ENCODE measurements at places on chromosomes 2 and 18.

GRCh38 chr2:127584516-127585033, 49.1 kb downstream of the MYO7B start:
- H3K36me3 ChIP-seq: no peaks in the 10 kb centered on the region
- no peaks in the 10 kb centered on the region for H3K27me3 ChIP-seq
- no peaks in the 10 kb centered on the region for H3K4me1 ChIP-seq
- no peak for DNase-seq

DNA sequence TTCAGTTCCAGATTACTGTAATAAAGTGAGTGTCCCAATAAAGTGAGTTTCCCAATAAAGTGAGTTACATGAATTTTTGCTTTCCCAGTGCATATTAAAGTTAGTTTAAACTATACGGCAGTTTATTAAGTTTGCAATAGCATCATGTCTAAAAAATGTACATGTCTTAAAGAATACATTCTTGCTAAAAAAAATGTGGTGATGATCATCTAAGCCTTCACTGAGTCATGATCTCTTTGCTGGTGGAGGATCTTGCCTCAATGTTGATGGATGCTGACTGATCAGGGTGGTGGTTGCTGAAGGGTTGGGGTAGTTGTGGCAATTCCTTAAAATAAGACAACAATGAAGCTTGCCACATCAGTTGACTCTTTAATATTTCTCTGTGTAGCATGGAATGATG, 664.2 kb downstream of the TDRD15 start:
- no peak overlapping the region for H3K27ac ChIP-seq
- H3K4me1 ChIP-seq: no peaks in the 10 kb centered on the region
- no peaks in the 10 kb centered on the region for H3K27me3 ChIP-seq
- no peaks in the 10 kb centered on the region for H3K36me3 ChIP-seq
- DNase-seq: no peak

- H3K4me3 ChIP-seq: no peak overlapping the region
- H3K27me3 ChIP-seq: no peaks in the 10 kb centered on the region
- peaks cover 22% of the 10 kb centered on the region for H3K4me1 ChIP-seq
- H3K27ac ChIP-seq: no peak overlapping the region
- no peak for DNase-seq
Measured at GRCh38 chr2:119253760-119254600, 30.3 kb downstream of the STEAP3 start.

DNA sequence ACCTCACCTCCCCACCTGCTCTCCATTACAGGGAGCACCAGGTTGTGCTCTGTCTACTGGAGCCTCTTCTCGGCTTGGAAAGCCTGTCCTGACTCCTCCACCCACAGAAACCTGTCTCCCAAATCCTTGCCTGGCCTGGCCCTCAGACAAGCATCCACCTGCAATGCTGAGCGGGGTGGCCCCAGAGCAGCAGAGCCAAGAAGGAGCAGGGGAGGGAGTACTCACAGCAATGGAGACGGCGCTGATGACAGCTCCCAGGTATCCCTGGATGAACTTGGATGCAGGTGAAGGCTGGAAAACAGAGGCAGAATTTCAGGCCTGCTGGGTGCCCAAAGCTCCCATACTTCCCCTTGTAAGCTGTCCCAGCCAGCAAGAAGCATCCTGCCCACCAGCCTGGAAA, 72.8 kb downstream of the SFXN5 start:
- H3K4me1 ChIP-seq: peaks cover 26% of the 10 kb centered on the region
- H3K4me3 ChIP-seq: no peak overlapping the region
- no peaks in the 10 kb centered on the region for H3K36me3 ChIP-seq
- DNase-seq: no peak

DNA sequence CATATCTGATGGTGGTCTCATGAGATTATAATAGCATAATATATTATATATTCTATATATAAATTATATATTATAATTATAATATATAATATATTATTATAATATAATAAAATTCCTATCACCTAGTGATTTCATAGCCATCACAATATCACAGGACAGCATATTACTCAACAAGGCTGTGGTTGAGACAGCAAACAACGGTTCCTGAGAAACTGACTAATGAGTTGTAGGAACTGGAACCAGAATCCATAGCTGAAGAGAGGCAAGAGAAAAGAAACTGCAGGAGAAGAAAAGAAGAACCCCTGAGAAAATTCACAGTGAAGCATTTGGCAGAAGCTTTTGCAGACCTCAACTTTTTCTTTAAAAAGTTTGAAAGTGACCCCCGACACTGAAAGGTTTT, 84.0 kb downstream of the BCL2L11 start:
- no peak overlapping the region for H3K4me3 ChIP-seq
- no peak overlapping the region for H3K27ac ChIP-seq
- H3K4me1 ChIP-seq: no peaks in the 10 kb centered on the region
- H3K36me3 ChIP-seq: no peaks in the 10 kb centered on the region
- no peak for DNase-seq
- H3K27me3 ChIP-seq: no peaks in the 10 kb centered on the region

- H3K27me3 ChIP-seq: peaks cover 2% of the 10 kb centered on the region
- no peak for DNase-seq
- H3K4me3 ChIP-seq: no peak overlapping the region
- H3K36me3 ChIP-seq: no peaks in the 10 kb centered on the region
- H3K4me1 ChIP-seq: no peaks in the 10 kb centered on the region
- H3K27ac ChIP-seq: no peak overlapping the region
Measured at GRCh38 chr18:78245451-78245850, 734.2 kb upstream of the SALL3 start.

DNA sequence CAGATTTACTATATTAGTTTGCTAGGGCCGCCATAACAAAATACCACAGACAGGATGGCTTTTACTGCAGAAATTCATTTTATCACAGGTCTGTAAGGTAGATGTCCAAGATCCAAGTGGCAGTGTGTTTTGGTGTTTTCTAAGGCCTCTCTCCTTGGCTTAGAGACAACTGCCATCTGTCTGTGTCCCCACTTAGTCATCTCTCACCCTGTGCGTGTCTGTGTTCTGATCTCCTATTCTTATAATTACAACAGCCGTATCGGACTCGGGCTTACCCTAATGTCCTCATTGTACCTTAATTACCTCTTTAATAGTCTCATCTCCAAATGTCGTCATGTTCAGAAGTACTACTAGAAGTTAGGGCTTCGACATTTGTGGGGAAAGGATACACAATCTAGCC, 362.3 kb upstream of the CDH19 start:
- no peak overlapping the region for H3K27ac ChIP-seq
- no peak for DNase-seq
- no peaks in the 10 kb centered on the region for H3K4me1 ChIP-seq
- H3K36me3 ChIP-seq: no peaks in the 10 kb centered on the region

GRCh38 chr18:48854780-48855179, 96.0 kb downstream of the SMAD7 start:
- no peaks in the 10 kb centered on the region for H3K4me1 ChIP-seq
- DNase-seq: no peak
- H3K4me3 ChIP-seq: no peak overlapping the region
- no peaks in the 10 kb centered on the region for H3K36me3 ChIP-seq

DNA sequence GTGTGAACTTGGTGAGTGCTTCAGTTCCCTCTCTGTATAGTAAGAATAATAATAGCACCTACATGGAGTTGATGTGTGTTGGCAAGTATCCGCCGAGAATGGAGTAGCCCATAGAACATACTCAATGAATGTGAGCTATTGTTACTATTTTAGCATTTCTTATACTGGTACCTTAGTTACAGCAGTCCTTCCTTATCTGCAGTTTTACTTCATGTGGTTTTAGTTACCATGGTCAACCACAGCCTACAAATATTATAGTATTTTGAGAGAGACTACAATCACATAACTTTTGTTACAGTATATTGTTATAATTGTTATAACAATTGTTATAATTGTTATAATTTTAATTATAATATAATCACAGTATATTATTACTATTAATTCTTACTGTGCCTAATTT, 152.5 kb upstream of the RASGRP3 start:
- no peaks in the 10 kb centered on the region for H3K4me1 ChIP-seq
- DNase-seq: no peak
- no peak overlapping the region for H3K4me3 ChIP-seq
- peaks cover 4% of the 10 kb centered on the region for H3K36me3 ChIP-seq
- no peaks in the 10 kb centered on the region for H3K27me3 ChIP-seq
- H3K27ac ChIP-seq: no peak overlapping the region

- H3K27me3 ChIP-seq: no peaks in the 10 kb centered on the region
- no peaks in the 10 kb centered on the region for H3K36me3 ChIP-seq
- H3K4me3 ChIP-seq: no peak overlapping the region
- H3K4me1 ChIP-seq: peaks cover 4% of the 10 kb centered on the region
Measured at GRCh38 chr2:205642599-205643356, 39.5 kb upstream of the NRP2 start.

DNA sequence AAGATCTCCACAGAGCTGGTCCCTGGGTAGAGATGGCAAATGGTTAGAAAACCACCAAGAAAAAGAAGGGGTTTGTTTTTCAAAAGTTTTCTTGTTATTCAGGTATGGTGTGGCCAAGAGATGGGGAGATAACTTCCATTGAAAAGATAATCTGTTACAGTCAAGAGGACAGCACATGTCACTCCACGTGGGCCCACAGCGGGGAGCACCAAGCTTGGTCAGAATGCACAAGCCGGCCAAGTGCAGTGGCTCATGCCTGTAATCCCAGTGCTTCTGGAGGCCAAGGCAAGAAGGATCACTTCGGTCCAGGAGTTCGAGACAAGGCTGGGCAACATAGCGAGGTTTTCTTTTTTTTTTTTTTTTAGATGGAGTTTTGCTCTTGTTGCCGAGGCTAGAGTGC, 6.0 kb upstream of the LCLAT1 start:
- H3K36me3 ChIP-seq: no peaks in the 10 kb centered on the region
- H3K27ac ChIP-seq: no peak overlapping the region
- DNase-seq: no peak
- H3K4me3 ChIP-seq: no peak overlapping the region
- H3K27me3 ChIP-seq: no peaks in the 10 kb centered on the region

DNA sequence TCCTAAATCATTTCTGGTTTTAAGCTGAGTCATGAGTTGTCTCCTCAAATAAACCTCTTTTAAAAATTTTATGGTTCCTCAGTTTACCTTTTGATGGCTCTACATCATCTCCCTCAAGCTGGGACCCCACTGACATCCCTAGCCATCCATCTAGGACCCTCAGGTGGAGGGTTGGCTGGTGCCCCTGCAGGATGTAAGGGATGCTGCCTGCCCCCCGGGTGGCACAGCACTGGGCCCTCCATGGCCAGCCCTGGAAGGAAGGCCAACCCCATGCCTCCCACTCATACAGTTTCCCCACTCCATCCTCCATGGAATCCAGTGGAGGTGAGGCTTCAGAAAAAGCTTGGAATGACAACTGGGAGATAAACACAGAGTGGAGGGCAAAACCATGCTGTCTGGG, 17.2 kb upstream of the GPC1 start:
- no peak overlapping the region for H3K4me3 ChIP-seq
- no peaks in the 10 kb centered on the region for H3K27me3 ChIP-seq

DNA sequence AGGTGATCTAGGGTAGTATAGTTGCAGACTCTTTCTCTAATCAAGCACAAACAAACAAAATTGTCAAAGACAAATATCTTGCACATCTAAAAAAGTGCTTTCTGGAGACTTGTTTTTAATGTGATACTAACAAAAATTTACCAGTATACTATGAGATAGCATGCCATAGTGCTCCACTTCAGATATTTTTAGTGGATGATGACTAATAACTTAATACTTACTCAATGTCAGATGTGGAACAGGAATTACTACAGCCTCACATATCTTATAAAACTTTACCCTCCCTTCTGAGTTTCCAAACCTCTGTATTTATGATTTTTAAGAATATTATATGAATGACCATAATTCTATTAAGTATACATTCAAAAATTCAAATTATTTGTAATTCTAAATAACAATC, 1162.0 kb upstream of the SLC39A10 start:
- no peak overlapping the region for H3K4me3 ChIP-seq
- H3K4me1 ChIP-seq: no peaks in the 10 kb centered on the region
- H3K27me3 ChIP-seq: no peaks in the 10 kb centered on the region
- DNase-seq: no peak
- H3K36me3 ChIP-seq: no peaks in the 10 kb centered on the region

DNA sequence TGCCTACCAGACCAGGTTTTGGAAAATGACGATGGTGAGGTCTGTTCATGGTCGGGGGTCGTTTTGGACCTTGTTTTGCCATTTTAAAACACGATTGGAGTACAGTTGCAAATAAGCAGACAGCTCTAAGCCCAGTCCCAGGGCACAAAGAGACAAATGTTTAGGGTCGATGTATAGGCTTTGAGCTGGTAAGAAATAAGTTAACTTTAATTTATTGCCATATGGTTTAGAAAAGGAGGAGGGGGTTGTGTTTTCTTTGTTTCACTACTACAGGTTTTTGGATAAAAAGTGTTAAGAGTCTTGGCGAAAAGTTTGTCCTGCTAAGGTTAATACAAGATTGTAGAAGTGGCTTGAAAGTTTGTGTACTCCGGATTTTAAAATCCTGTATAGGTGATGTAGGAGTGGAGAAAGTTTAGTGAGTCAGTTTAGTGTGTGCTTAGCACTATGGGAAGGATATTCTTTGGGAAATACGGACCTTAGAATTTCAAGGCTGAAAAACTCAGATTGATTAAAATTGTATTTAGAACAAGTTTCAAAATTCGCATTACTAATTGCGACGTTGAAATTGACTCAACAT, 1.3 kb downstream of the KCMF1 start:
- no peaks in the 10 kb centered on the region for H3K27me3 ChIP-seq
- H3K4me1 ChIP-seq: peaks cover 24% of the 10 kb centered on the region
- peak overlapping the region; percentile 92 for H3K27ac ChIP-seq
- DNase-seq: no peak

DNA sequence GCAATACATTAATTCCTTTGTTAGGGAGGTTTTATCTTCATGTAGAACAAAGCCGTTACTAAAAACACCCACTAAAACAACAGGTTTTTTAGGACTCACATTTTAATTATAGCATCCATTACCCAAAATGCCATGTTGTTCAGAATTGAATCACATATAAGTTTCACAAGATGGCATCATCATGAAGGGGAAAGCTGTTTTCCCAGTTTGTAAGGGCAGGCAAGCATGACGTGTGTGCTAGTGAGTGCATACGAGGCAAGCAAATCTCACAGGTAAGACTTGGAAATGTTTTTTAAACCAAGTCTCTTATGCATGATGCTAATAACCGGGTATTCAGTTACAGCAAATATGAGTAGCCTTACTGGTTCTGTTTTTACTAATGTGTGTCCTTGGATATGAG, 111.8 kb upstream of the NFATC1 start:
- H3K27me3 ChIP-seq: no peaks in the 10 kb centered on the region
- no peak for DNase-seq
- no peak overlapping the region for H3K4me3 ChIP-seq
- no peaks in the 10 kb centered on the region for H3K4me1 ChIP-seq
- peaks cover 3% of the 10 kb centered on the region for H3K36me3 ChIP-seq
- H3K27ac ChIP-seq: no peak overlapping the region

- H3K27me3 ChIP-seq: no peaks in the 10 kb centered on the region
- H3K4me1 ChIP-seq: no peaks in the 10 kb centered on the region
- H3K4me3 ChIP-seq: no peak overlapping the region
- no peak for DNase-seq
- H3K27ac ChIP-seq: no peak overlapping the region
- H3K36me3 ChIP-seq: no peaks in the 10 kb centered on the region
Measured at GRCh38 chr18:8948011-8948410, 154.5 kb upstream of the NDUFV2 start.

DNA sequence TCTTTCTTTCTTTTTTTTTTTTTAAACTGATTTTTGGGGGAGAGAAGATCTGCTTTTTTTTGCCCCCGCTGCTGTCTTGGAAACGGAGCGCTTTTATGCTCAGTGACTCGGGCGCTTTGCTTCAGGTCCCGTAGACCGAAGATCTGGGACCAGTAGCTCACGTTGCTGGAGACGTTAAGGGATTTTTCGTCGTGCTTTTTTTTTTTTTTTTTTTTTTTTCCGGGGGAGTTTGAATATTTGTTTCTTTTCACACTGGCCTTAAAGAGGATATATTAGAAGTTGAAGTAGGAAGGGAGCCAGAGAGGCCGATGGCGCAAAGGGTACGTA, 587 bp downstream of the MEIS1 start:
- peaks cover 1% of the 10 kb centered on the region for H3K36me3 ChIP-seq
- H3K27me3 ChIP-seq: no peaks in the 10 kb centered on the region
- peak overlapping the region; percentile 73 for H3K4me3 ChIP-seq
- peak overlapping the region; percentile 80 for H3K27ac ChIP-seq

All from liver (tissue), 10 donors.